ENCODE measurements at places on chromosomes 2 and 18. TPM values are rescaled to one million over a fixed set of nuclear protein-coding genes. Genes with fewer than 3 reads are reported as not detected.

DNA sequence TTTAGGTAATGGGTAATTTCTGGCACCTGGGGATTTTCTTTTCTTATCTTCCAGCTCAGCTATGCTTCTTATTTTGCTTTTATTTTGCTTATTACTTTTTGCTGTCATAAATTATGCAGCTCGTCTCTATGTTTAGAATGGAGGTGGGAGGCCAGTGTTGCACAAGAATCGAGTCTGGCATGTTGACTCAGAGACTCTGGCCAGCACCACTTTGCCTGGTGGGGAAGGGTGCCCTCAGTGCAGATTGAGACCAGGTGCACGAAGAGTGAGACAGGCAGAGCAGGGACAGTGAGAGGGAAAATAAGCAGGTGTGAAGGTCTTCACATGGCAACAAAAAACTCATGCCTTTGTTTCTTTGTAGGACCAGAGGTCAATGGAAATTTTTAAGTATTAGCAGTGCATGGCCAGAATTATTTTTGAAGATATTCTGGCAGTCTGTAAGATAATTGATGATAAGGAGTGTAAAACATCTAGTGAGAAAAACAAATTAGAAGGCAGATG is 59.2 kb upstream of the SLC5A7 start:
- no peak for DNase-seq

DNA sequence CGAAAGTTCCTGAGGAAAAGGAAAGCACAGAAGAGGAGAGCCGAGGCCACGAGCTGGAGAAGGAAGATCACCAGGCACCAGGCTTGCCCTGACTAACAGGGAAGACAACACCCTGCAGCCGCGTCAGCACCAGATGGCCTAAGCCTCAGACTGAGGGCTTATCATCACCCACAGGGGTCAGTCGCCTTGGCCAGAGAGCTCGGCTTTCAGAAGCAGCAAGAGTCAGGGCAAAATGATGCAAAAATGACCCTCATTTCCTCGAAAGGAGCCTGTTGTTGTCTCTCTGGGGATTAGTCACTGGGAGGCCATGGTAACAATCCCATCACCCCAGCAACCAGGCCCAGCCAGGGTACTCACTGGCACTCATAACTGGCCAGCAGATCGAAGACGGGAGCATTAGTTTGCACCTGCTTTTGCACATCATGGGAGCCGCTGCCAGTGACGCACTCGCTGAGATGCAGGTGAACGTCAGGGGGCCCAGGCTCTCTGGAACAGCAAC is 42.7 kb upstream of the ZFP36L2 start:
- no peak for DNase-seq

GRCh38 chr2:3198119-3198518 is 179.5 kb downstream of the EIPR1 start:
- peak; percentile 39 for DNase-seq

DNA sequence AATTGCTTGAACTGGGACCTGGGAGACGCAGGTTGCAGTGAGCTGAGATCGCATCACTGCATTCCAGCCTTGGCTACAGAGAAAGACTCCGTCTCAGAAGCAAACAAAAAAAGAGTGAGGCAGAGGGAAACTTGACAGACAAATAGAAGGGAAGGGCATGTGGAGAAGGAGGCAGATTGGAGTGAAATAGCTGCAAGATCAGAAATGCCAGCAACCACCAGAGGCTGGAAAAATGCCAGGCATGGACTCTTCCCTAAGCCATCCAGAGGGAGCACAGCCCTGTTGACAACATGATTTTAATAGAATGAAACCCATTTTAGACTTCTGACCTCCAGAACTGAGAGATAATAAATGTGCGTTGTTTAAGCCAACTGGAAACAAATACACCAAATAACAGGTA is 447.2 kb upstream of the SPHKAP start:
- no peak for DNase-seq

GRCh38 chr2:145253492-145253891 is 733.6 kb upstream of the ZEB2 start:
- no peak for DNase-seq

DNA sequence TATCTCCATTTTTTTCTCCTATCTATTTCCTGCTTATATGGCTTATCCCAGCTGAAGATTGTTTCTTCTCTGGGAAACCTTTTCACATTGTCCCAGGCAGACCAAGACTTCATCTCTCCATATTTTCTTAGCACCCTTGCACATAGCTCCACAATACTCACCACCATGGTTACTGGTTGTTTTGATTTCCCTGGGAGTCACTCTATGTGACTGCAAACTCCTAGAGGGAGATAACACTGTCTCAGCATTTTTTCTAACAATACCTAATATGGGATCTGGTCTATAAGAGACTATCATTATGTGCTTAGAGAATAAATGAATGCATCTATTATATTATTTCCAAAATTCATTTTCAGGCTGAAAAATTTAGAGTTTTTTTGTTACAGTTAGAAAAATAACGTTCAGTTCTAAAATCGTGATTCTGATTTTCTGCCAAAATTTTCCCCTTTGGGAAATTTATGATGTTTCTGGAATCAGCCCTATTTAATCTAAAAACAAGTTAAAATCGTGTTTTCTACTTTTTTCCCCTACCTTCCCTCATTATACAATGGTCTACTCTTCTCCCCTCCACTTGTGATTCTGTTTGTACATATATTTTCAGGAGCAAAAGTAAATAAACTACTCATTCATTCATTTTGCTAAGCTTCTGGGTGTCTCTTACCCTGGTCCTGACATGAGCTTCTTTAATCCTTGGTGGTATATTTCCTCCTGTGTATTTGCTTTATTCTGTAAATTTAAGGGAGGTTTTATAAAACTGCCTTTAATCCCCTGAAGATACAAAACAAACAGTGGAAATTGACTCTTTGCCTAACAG is 95.4 kb downstream of the HNMT start:
- DNase-seq, result no peak

Gene LAMA1
- total RNA-seq, result not detected

DNA sequence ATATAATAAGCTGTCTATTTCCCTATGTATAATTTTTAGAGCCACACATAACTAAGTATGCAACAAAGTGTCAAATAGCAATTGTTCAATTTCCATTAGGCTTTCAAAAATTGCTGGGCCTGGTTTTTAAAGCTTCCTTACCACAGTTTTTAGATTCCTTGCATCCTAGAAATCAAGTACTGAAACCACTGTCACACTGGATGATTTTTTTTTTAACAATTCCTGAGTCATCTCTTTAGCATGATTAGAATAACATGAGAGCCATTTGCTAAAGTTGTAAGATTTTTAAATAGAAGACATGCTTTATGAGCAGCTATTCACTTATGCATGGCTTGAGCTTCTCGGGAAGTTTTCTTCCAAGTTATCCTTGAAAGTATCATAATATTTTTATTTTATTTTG is 319.5 kb upstream of the NXPH2 start:
- no peak for DNase-seq

Gene ONECUT2
- 0.02 TPM for total RNA-seq

- DNase-seq, result no peak
These were observed 99.4 kb upstream of the NCK2 start for GRCh38 chr2:105645031-105645937.

- no peak for DNase-seq
These were observed 109.9 kb upstream of the DTNA start for GRCh38 chr18:34600158-34600557.

DNA sequence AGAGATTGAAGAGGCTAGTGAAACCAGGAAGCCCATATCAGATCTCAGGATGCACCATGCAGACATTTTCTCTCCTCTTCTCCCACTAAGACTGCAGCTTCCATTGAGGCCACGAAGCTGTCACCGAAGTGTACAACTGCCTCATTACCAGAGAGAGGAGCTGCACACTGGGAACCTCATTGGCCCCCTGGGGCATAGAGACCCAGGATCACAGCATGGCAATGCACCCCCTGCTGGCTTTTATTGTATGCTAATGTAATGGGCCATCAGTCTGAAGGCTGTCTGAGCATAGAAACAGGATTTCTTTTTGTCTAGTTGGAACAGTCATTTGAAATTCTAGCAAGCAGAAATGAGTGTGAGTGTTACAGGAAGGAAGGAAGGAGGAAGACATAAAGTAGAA is 861.6 kb upstream of the CELF4 start:
- no peak for DNase-seq

- peak; percentile 10 for DNase-seq
These were observed 88.3 kb downstream of the INSIG2 start for GRCh38 chr2:118176601-118177000.

- DNase-seq, result no peak
These were observed 206.1 kb upstream of the CDH7 start for GRCh38 chr18:65544701-65545100.

DNA sequence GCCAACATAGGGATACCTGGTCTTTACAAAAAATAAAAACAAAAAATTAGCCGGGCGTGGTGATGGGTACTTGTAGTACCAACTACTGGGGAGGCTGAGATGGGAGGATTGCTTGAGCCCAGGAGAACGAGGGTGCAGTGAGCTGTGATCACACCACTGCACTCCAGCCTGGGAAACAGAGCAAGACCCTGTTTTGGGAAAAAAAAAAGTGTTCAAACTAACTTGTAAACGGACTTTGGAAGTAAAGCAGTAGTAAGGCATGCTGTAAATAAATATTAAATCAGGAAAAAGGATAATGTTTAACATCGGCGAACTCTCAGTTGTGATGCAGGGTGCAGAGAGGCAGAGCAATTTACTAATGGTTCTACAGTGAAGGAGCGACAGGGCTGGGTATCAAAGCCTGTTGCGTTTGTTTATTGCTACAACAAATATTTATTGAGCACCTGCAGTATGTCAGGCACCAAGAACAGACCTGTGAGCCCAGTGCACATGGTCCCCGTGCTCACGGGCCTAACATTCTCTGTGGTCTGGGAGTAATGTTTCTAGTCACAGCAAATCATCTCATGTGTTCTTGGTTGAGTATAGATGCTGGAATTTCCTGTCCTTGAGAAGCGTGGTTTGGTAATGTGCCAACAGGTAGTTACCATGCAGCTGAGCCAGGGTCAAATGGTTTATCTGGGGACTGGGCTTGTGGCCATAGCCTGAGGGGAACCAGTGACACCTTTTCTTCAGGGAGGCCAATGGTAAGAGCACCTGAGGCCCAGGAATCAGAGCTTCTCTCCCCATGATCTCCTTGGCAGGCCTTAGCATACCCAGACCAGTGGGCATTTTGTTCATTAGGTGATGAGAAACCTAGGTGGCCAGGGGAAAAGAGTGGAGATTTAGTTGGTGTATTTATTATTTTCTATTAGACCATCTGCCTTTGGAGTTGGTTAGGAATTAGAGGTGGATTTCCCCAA is 27.9 kb upstream of the GREB1 start:
- DNase-seq, result no peak

GRCh38 chr2:96859099-96859649 is 1.4 kb upstream of the ANKRD39 start:
- no peak for DNase-seq

DNA sequence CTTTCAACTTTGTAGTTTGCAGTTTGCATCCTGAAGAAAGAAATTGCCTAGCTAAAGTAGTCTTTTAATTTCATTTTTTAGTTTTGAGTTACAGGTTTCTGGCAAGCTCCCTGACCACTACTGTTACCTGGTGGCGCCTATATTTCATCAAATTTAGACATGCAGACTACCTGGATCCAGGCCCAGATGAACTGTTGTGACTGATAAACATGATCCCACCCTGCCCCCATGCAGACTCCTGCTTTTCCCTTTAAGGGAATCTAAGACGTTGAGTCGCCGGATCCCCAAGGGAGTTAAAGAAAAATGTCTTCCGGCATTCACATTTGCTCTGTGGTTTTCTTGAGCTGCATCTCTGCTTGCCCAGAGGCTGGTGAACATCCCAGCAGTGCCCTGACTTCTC is 22.2 kb downstream of the METAP1D start:
- DNase-seq, result no peak

DNA sequence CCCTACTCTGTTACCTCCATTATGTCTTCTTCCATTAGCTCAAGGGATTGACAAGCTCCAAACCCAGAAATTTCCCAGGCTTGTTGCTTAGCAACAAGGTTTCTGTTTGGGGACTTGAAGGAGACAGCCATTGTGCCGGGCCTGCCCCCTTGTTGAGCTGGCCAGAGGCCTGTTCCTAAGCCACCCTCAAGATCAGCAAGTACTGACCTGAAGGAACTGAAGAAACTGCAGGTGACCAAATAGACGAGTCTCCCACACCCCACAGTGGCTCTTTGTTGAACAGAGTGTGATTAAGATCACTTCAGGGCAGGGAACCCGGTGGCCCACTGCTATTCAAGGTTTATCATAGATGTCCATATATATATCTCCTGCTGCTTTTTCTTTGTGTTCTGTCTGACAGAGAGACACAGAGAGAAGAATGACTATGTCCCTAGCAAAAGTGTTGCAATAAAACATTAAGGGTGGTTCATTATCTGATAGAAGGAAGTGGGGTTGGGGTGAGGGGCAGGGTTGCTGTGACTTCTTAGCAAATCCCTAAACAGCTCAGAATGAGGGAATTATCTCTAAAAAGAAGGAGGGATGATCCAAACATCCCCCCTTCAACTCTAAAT is 69.2 kb downstream of the RNF144A start:
- DNase-seq, result no peak
